ENCODE measurements at places on chromosomes 7 and 10.

GRCh38 chr10:100934084-100934659 is 21.4 kb downstream of the SLF2 start:
- DNase-seq: no peak

GRCh38 chr10:5776881-5777197 is 36.4 kb downstream of the GDI2 start:
- no peak for DNase-seq

- DNase-seq: no peak
Observed at GRCh38 chr7:100393233-100393905, 20.1 kb downstream of the PILRA start.

DNA sequence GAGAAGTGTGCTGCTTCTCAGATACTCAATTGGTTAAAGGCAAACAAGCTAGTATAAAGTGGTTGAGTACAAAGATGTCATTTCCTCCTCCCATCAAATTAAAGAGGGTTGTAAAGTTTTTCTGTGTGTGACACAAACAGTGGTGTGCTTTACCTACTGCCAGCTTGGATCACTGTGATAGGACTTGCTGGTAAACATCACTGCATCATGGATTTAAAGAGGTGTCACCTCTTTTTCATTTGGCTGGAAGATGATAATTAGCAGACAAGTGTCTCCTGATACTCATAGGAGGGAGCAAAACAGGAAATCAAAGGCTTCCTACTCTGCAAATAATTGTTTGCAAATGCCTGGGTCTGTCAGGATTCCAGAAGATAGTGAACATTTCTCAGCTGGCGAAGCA is 200.5 kb downstream of the MDFIC start:
- no peak for DNase-seq

DNA sequence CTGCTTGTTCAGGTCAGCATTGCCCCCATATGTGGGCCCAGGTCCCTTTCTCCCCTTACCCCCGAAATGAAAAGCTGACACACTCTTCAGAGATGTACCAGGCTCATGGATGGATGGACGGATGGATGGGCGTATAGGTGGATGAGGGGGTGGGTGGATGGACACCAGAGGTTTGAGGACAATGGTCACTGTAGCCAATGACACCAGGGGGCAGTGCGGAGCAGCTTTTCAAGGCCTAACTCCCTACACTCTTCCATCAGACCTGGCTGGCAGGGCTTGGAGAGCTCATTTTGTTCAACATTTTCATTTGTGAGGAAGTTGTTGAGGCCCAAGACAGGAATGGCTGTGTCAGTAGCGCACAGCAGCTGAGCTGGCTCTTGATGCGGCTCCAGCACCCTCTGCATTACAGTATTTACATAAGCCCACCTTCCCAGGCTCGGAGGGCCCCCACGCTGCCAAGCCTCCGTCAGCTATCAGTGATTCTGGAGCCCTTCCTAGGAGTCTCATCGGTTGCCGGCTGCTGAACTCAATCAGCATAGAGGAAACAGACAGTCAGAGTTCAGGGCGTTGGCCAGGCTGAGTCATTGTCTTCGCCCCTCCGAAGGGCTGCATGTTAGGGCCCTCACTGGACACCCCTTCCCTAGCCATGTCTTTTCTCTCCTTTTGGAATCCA is 11.6 kb upstream of the FFAR4 start:
- DNase-seq: peak; percentile 22

- DNase-seq: no peak
Observed at GRCh38 chr10:5479481-5480161, 19.7 kb downstream of the CALML5 start.

DNA sequence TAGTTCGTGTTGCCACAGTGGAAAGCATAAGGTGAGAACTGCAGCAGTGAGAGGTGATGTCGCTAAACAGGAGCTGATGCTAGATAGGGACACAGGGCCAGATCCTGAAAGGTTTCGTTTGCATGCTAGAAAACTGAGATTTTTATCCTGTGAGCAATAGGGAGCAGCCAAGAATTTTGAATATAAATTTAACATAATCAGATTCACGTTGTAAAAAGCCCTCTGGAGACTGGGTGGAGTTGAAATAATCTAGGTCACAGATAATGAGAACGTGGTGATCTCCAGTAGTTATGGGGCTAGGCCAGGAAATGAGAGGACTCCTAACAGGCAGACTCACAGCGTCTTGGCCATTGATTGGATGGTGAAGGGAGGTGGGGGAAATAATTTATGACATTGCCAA is 92.1 kb upstream of the IMMP2L start:
- no peak for DNase-seq

DNA sequence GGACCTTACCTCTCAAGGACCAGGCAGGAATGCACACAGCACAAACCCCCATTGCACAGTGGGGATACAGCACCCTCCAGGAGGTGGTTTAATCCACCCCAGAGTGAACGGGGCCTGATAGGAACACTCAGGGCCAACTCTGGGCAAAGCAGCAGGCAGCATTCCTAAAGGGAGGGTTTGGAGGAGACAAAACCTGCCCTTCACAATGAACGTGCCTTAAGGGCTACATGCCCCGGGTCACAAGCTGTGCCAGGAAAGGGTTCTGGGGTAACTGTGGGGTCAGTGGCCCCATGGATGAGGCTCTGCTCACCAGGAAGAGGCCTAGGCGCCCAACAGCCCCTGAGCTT is 1.1 kb downstream of the GPRIN2 start:
- no peak for DNase-seq

GRCh38 chr7:50450590-50451032 is 461 bp upstream of the FIGNL1 start:
- DNase-seq: no peak

DNA sequence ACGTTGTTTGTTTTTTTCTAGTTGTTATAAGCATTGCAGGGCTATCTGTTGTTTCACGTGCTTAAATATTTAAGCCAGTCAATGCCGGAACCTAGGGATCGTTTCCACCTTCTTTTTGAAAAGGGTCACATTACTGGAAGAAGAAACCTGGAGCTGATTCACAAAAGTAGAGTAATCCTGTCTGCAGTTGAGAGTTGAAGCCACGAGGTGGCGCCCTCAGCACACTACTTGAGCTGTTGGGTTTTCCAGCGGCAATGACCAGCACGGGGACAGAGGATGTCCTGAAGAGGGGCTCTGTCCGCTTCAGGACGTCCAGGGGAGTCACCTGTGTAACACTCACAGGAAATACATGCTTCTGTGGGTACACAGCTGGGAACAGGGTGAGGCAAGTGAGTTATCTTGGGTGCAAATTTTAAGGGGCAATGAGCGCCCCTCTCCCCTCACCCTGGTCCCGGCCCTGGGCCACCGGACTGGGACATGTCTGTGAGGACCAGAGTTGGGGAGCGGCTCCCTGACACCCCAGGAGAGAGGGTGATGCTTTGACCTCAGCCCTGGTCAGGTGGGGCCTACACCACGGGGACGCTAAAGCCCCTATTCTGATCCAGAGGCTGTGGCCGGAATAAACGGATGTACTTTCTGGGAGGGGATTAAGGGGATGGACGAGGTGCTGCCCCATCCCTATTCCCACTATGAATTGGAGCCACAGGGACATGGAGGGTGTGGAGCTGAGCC is 26.3 kb upstream of the WDFY4 start:
- peak; percentile 27 for DNase-seq

- no peak for DNase-seq
Observed at GRCh38 chr10:98170249-98171117, 36.0 kb downstream of the R3HCC1L start.

DNA sequence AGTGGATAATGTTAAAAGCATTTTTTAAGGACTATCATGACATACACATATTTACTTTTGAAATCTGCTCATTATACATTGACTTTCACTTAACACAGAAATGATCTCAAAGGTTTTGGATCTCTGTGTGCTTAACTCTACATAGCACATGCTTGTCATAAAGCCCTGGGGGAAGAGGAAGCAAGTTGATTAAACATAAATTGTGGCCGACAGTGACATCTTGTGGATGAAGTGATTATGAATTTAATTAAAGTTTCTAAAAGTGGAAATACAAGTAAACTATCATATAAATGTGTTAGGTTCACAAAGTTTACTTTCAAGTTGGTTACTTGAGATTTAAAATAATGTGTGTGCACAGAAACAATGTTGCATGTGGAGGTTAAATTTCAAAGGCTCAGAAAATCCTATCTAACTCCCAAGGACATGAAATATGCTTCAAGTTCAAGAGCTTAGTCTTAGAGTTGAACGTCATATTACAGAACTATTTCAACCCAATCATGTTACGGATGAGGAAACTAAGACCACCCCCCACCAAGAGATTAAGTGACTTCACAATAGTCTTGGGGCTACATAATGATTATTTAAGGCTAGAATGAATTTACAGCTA is 1247.8 kb downstream of the GATA3 start:
- no peak for DNase-seq

- DNase-seq: peak; percentile 72
Observed at GRCh38 chr7:116809636-116810266, 52.6 kb upstream of the CAPZA2 start.

DNA sequence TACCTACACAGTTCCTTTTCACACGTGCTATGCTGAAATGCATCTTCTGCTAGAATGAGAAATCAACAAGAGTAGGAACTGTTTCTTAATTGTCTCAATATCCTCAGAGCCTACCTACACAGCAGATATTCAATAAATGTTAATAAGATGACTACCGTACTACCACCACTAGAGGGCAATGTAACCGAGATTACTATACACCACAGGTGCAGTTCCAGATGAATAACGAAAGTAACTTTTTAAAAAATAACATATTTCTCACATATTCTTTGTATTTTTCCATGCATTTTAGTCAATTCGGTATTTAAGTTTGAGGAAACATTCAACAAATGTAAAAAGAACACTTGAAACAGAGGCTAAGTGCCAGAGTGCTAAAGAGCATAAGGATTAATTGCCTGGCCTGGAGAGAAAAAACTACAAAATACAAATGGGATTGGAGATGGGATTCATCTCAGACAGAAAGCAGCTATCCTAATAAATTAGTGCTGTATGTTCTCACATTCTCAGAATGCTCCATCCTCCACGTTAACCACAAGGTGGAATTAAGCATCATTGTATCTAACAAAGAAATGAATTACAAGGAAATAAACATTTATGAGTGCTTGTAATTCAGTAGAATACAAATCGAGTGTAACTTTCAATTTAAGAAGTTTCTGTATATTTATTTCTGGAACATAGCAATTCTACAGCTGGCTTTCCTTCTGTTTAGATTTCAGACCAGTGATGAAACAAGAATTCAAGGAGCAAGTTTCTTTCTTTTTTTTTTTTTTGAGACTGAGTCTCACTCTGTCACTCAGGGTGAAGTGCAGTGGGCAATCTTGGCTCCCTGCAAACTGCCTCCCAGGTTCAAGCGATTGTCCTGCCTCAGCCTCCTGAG is 20.3 kb upstream of the HECTD2 start:
- peak; percentile 29 for DNase-seq

- DNase-seq: no peak
Observed at GRCh38 chr10:1670541-1671365, 66.6 kb downstream of the ADARB2 start.

DNA sequence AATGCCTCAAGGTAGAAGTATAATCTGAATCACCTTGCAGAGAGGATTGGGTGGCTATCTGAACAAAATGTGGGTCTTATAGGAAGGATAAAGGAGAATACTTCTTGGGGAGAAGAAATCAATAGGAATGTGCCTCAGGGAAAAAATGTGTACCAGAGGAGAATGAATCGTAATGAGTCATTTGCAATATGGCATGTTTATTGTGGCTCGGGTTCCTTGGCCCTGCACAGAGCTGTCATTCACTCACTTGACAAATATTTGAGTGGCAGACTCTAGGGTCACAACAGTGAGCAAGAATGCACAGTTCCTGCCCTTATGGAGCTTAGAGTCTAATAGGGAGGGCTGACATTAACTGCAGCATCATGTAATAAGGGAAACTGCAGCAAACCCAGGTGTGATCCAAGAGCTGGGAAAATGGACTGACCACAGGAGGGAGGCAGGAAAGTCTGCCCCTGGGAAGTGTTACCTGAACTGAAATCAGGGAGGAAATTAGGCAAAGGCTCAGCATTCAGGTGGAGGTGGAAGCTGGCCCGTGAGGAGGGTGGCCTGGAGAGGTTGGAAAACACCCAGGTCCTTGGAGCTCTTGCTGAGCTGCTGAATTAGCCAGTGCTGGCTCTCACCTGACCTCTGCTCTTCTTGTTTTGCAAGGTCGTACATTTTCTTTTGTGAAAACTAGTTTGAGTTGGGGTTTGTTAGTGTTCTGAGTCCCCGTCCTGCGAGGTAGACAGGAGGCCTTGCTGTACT is 203.9 kb downstream of the FRMD4A start:
- DNase-seq: no peak

DNA sequence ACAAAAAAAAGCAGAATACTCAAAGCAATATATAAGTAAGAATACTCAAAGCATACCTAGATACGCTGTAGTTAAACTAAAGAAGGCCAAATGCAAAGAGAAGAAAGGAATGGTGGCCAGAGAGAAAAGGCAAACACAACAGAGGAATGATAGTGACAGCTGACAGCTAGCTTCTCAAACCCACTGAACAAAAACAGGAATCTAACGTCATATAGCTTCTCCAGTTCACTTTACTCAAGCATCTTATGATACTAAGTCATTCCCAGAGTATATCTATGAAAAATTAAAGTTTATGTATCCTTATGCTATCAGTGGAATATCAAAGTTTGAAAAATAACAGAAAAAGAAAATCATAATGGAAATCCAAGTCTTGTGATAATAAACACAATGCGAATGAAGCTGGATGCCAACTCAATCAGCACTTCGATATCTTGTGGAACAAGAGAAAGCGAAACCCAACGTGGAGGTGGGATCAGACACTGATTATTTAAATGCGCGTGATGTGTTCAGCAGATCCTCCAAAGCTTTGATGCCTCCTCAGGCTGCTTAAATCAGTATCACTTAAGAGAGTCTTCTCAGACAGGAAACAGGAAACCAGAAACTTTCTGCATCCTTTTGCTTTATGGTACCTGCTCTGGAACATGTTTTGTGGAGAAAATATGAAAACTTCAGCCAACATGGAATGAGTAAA is 102.8 kb downstream of the PIP4K2A start:
- DNase-seq: no peak

- DNase-seq: no peak
Observed at GRCh38 chr7:116948934-116949333, 4.4 kb upstream of the ST7 start.

GRCh38 chr7:131068604-131069021 is 259.1 kb upstream of the MKLN1 start:
- no peak for DNase-seq

DNA sequence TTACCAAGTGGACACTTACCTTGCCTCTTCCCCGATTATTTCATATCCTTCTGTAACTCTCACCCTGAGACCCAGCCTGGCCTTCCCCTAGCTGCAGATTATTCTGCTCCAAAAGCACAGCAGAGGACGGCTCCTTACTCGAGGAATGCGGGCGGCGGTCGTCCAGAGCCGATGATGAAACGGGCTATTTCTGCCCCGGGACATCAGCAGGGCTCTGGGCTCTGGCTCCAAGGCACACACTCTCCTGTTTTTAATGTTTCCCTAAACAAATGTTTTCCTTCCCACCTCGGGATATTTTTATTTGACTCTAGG is 343 bp upstream of the C10orf71 start:
- no peak for DNase-seq

DNA sequence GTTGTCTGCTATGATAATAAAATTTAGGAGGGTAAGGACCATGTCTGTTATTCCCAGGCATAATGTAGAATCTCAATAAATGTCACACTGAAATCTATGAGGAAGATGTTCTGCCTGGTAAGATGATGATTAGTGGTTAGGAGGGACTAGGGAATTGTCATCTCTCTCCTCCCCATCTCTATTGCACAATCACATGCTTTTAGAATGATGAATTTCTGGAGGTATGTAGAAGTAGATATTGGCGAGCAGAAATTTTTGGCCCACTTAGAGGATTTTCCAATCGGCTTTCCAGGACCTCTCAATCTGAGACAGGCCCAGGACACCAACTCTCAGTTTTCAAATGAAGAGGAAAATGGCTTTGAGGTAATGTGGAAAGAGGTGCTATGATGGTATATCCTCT is 2.0 kb upstream of the PITX3 start:
- no peak for DNase-seq

Data from COR-L47 (cell line).